ENCODE measurements at places on chromosomes 4 and X.

DNA sequence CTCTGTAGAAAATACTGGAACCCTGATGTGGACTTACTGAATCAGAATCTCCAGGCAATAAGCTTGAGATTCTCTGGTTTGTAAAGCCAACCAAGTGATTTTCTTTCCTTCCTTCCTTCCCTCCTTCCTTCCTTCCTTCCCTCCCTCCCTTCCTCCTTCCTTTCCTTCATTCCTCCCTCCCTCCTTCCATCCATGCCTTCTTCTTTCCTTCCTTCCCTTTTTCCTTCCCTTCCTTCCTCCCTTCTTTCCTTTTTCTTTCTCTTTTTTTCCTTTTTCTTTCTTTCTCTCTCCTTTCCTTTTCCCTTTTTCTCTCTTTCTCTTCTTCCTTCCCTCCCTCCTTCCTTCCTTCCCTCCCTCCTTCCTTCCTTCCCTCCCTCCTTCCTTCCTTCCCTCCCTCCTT is 450.8 kb downstream of the GRXCR1 start:
- no peak for DNase-seq

DNA sequence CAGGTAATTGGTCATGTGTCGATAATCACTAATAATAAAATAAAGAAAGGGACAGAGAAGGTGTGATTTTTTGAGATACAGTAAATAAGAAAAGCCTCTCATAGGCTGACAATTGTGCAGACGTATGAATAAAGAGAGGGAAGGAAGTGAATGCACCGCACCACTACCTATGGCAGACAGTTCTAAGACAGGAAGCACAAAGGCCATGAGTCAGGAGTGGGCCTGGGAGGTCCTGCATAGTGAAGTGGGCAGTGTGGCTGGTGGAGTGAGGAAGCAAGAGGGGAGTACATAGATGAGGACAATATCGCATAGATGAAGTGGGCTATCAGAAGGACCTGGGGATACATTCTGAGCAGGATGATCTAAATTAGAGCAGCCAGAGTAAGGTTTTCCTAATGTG is 75.6 kb downstream of the BMP3 start:
- DNase-seq = no peak

DNA sequence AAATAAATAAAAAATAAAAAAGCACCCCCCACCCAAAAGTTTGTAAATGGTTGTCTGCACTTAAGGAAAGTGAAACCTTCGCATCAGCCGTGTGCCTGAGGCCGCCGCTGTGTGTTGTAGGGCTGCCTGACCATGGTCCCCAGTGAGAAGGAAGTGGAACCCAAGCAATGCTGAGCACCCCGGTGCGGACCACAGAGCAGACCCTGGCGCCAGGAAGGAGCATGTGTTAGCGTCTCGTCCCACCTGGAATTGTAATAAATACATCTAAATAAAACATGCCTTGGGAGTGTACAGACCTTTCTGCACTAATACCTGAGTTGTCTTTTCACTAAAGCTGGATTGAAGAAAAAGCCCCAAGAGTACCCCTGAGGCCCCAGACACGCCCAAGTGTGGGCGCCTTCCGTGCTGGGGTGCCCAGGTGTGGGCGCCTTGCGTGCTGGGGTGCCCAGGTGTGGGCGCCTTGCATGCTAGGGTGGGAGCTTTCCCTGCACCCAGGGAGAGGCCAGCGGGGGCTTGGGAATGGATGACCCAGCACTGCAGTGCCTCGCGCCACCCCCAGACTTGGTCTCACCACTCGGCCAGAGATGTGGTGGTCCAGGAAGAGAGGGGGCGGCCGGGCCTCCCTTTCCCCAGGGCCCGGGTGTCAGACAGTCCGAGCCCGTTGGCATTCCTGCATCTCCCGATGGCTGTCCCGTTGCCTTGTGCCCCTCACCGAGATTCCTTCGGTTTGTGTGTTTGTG is 33.7 kb downstream of the HTT-AS start:
- DNase-seq = no peak

DNA sequence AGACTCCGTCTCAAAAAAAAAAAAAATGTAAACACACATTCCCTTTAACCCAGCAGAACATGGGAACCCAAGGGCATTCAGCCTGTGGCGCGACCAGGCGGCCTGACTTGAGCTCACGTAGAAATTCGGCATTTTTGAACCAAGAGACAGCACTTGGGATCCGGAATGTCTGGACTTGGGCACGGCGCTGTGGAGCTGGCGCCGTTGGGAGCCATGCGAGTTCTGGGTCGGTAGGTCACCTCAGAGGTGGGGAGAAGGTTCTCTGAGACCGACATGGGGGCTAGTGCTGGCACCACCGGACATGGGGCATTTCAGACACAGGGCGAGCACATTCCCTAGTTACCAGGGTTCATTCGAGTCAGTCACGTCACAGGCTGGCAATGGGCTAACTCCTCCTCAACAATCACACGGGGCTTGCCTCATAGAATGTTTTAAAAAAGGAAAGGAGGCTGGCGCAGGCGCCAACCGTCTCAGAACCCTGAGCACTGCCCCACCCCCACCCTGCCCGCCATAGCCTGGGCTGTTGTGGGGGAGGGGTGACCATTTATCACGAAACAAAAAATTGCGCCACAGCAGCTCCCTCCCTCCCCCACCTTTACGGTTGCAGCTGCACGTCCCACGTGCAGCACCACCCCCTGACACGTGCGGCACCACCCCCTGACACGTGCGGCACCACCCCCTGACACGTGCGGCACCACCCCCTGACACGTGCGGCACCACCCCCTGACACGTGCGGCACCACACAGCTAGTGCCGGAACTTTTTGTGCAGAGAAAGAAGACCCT is at the start of gene TEX28:
TEX28 (minus strand) TSS at position 334 of the 784 bp plus-strand sequence. CDS start 3,007 bp downstream, outside the sequence.
- no peak for DNase-seq

GRCh38 chr4:125368146-125368545 is 53.4 kb downstream of the FAT4 start:
- peak; percentile 66 for DNase-seq

GRCh38 chr4:61995717-61996340 is 795.7 kb downstream of the ADGRL3 start:
- no peak for DNase-seq

DNA sequence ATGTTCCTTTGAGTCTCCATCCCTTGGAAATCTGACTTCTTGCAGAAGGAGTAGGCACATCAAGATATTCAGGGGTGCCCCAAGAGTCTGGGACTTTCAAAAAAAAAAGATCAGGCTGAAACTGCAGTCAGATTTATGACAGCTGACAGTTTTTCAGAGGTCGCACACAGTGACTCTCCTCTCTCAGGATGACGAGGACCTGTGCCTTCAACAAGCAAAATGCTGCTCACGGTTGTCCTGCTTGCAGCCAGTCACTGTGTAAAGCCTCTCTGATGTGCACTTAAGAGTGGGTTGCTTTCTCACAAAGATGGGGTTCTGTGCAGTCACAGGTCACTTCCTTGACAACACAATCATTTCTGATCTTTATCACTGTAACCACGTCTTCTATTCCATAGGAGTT is 178.2 kb downstream of the PTTG2 start:
- no peak for DNase-seq

Data from astrocyte of the spinal cord (primary cell).